ENCODE measurements at places on chromosomes 2 and 18.

- no peak for DNase-seq
These were observed 146.1 kb upstream of the ZSWIM2 start for GRCh38 chr2:186995092-186995491.

- no peak for DNase-seq
These were observed 8.5 kb downstream of the OTX1 start for GRCh38 chr2:63058921-63059792.

GRCh38 chr2:101114815-101115214, 36.4 kb downstream of the TBC1D8 start:
- DNase-seq: no peak

DNA sequence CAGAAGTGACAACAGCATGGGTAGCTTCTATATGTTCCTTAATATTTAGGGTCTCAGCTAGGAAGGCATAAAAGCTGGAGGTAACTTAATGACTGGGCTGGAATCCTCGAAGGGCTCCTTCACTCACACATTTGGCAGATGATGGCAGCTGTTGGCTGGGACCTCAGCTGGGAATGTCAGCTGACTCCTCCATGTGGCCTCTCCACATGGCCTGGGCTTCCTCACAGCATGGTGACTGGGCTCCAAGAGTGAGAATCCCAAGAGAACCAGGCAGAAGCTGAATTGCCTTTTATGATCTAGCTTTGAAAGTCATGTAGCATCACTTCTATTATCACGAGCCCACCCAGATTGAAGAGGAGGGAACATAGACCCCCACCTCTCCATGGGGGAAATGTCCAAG, 54.9 kb downstream of the TET3 start:
- no peak for DNase-seq

DNA sequence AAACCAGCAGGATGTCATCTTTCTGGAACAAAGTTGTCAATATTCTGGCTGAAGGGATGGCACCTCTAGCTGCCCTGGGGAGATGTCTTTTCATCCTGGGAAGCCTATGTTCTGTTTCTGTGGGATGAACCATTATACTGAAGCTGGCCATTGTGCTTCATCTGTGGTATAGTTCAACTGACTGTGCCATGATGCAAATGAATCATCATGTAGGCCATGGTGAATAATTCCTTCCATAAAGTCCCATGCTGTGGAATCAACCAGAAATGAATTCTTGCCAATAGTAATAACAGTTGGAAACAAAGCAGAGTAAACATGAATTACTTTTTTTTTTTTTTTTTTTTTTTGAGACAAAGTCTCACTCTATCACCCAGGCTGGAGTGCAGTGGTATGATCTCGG, 64.1 kb upstream of the CNGA3 start:
- DNase-seq: no peak

DNA sequence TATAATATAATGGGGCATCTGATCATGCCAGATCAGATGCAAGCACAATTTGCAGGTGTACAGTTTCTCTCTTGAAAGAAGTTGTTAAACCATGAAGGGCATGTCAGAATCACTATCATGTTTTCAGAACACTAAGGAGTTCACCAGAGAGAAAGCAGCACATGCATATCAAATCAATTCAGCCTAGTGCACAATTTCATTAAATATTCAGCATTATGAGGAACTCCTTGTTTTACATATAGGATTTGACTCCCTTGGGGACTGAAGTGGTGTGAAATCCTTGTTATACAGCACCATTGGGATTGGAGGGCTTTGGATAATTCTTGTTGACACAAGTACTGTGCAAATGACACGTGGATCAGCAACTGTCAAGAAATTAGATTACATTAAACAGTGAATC, 562.1 kb upstream of the KLHL29 start:
- DNase-seq: no peak

DNA sequence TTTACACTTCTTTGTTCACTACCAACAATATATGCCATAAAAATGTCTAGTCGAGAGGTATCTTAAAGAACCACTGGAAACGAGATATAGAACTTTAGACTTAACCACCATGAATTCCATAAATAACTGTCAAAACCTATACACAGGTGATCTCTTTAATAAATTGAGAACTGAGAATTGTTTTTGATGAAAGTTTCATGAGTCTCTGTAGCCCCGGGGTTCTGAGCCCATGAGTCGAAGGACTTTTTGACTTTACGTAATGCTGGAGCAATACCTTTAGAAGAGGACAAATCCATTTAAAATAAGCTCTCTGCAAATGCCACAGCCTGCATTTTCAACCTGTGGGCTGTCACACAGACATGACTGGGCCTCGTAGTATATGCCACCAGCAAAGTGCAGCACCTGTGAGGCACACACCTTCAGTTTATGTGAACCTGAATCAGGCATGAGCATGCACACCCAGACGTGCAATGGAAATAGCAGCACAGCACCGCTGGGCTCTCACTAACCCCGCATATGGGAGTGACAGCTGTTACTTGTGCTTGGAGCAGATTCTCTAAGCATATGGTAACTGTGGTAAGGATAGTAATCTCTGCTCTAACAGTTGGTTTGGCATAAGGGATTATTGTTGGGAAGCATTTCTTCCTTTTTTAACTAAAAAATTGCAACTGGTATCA, 383.2 kb downstream of the SOCS6 start:
- peak; percentile 23 for DNase-seq

DNA sequence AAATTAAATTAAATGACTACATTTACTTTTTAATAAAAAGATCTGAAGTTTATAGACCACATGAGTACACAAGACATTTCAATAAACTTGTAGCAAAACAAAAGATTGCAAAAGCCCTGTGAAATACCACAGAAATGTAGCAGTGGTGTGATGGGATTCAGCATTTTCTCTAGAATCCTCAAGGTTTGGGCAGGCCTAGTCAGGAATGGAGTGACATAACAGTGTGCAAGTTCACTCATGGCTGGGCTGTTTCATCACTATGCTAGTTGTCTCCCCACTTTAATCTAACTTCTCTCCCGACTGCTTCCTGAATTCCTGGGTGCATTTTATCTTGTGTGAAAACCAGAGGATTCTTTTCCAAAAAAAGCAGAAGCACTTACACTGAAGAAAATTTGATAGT, 1089.9 kb upstream of the DDX18 start:
- no peak for DNase-seq

DNA sequence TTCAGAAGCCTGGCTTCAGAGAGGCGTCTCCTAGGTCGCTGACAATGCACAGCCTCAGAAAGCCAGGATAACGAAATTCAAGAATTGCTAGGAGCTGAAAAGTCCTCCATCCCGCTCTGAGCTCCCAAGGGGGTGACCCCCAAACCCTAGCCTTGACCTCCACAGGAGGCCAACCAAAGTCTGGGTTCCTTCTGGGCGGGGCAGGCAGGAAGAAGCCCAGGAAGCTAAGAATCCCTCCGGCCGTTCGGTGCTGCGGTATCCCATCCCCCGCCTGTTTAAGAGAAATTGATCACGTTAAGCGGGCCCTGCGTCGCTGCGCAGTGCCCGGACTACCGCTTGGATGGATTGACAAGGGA, 2.5 kb upstream of the OSR1 start:
- no peak for DNase-seq

DNA sequence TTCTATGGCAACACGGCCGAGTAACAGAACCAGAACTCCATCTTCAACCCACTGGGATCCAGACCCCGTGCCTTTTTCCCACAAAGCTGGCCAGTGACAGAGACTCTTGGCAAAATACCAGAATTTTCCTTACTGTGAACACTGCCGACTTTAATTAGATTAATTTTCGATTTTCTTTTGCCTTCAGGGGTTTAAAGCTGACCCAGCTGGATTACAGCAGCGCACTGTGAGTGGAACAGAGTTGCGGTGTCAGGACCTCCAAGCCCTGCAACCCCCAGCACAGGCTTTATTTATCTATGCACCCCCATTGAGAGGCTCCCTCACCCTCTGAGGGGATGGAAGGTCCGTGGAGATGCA, 36.4 kb downstream of the CTIF start:
- DNase-seq: no peak

- DNase-seq: no peak
These were observed 118.9 kb downstream of the LCLAT1 start for GRCh38 chr2:30565851-30566358.

GRCh38 chr18:46167971-46168370, 63.8 kb downstream of the HAUS1 start:
- DNase-seq: peak; percentile 30

DNA sequence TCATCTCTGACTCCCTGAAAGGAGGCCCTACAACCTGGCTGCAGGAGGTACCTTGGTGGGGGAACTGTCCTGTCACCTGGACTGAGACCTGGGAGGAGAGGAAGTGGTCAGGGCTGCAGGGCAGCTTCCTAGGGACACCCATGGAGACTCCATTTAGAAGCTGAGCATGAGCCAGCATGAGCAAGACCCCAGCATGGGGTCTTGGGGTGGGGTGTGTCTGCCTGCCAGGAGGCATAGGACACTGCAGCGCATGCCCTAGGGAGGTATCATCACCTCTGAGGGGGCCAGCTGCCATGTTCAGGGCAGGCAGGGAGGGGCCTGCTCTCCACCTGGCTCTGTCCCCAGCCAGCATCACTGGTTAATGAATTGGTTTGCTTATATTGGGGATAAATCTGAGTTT, 249.7 kb downstream of the CELF4 start:
- DNase-seq: no peak

- no peak for DNase-seq
These were observed 57.9 kb downstream of the SNORC start for GRCh38 chr2:232927793-232928550.

GRCh38 chr2:109376796-109377495, 236.8 kb downstream of the SEPTIN10 start:
- no peak for DNase-seq

GRCh38 chr2:163698857-163699256, 37.0 kb downstream of the FIGN start:
- DNase-seq: no peak

DNA sequence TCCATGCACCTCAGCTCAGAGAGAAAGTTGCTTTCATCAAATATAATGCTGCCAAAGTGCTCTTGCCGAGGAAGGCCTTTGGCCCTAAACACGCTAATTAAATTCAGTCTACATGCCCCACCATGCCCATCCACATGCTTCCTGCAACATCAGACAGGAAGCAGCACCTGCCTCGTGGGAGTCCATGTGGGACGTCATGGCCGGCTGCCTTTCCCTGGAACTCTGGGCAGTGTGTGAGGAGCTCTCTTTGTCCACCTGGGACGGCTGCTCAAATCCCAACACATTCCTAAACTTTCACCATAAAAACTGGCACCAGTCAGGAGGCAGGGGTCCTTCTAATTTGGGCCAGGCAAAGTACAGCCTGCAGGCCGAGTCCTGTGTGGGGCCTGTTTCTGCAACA, 23.1 kb downstream of the FAM178B start:
- no peak for DNase-seq

DNA sequence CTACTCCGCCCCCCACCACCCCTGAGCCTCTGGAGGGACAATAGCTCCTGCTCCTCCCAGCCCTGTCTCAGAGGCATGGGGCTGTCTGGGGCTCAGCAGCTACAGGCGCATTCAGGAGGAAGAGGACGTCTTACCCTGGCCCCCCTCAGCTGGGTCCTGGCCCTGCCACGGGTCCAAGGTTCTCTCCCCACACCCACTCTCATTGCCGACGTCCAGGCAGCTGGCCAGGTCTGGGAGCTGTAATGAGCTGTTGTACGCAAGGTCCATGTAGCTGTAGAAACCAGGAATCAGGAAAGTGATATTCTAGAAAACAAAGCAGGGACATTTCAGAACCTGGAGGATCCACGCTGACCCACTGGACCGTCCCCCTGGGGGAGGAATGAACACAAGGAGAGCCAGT, 13.5 kb downstream of the PASK start:
- DNase-seq: no peak

DNA sequence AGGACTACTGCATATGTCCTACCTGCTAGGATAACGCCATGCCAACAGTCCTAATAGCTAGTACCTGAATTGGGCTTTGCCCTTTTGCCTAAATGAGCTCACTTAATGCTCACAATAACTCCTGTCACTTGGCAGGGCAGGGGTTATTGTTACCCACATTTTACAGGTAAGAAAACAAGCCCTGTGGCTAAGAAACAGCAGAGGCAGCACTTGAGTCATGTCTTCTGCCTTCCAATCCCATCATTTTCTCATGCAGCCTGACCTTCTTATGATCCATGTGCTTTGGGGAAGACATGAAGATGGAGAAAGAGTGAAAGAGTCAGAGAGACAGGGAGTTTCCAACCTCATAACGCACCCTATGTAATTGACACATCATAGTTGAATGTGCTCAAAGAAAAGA, 33.6 kb upstream of the LPIN1 start:
- no peak for DNase-seq

DNA sequence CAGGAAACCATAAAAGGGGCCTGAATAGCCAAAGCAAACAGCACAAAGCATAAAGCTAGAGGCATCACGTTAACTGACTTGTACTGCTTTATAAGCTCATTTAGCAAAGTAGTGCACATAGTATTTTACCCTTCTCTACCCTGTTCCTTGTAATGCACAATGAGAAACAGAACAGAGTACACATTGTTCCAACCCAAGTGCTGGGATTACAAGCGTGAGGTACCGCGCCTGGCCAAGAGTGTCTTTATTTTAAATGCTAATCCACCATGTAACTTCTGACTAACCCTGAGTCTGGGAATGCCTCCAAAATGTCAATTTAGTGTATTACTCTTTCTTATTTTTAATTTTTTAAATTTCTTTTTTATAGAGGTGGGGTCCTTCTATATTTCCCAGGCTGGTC, 46.4 kb upstream of the STON1 start:
- no peak for DNase-seq

GRCh38 chr2:24083567-24084385, 858 bp downstream of the TP53I3 start:
- DNase-seq: no peak

DNA sequence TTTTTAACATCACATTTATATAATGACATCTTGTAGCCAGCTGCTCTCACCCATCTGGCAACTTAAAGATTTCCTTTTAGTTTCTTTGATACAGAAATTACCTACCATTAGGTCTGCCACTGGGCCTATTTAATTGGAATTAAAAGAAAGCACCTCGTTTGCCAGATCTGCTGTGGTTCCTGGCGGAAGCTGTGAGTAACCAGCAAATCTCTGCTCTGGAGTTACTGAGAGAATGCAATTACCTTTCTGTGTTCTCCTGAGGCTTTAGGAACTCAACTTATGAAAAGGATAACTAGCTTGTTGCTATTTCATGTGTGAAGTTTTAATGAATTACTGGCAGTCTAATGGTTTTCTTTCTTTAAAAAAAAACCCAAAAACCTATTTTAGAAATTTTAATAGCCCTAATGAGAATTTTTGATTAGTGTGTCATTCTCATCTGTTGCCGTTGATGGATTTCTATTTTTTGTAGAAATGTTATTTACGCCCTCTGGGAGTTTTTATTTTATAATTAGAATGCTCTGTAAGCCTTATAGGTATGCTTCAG, 69.7 kb upstream of the LYPD6B start:
- no peak for DNase-seq

DNA sequence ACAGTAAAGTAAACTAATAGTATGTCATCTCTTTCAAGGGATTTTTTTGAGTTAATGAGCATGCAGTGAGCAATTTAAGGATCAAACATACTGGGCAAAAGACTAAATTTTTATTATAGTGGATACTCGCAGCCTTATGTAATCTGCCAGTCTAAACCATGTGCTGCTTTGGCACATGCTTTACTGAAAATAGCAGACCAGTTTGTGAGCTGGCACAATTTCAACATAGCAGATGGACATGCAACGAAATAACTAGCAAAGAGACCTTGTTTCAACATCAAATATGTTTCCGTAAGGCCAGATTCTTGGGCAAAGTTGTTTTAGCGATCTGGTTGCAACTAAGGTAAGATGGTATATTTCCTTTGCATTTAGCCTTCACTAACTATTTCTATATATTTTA, 807.3 kb downstream of the NR4A2 start:
- no peak for DNase-seq
